OCI-LY7 (cell line): ENCODE measurements at places on chromosomes 16 and 17. TPM values are rescaled to one million over a fixed set of nuclear protein-coding genes. Genes with fewer than 3 reads are reported as not detected.

DNA sequence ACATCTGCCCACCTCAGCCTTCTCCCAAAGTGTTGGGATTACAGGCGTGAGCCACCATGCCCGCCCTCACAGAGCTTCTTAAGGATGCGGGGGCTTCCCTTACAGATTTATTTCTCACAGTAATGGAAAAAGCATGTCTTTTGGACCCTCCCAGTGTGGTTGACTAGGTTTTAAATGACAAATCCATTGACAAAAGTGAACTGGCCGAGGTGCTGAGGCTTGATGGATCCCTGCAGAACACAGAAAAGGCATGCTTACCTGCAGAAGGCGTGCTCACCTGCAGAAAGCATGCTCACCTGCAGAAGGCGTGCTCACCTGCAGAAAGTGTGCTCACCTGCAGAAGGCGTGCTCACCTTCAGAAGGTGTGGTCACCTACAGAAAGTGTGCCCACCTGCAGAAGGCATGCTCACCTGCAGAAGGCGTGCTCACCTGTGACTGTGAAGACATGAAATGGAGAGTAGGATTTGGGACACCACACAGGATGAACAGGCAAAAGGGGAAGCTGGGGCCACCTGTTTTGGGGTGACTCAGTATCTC is 15.1 kb upstream of the BBS2 start:
- DNase-seq: no peak

- DNase-seq: peak; percentile 47
These were observed 46.3 kb downstream of the SNX11 start for GRCh38 chr17:48153691-48154358.

DNA sequence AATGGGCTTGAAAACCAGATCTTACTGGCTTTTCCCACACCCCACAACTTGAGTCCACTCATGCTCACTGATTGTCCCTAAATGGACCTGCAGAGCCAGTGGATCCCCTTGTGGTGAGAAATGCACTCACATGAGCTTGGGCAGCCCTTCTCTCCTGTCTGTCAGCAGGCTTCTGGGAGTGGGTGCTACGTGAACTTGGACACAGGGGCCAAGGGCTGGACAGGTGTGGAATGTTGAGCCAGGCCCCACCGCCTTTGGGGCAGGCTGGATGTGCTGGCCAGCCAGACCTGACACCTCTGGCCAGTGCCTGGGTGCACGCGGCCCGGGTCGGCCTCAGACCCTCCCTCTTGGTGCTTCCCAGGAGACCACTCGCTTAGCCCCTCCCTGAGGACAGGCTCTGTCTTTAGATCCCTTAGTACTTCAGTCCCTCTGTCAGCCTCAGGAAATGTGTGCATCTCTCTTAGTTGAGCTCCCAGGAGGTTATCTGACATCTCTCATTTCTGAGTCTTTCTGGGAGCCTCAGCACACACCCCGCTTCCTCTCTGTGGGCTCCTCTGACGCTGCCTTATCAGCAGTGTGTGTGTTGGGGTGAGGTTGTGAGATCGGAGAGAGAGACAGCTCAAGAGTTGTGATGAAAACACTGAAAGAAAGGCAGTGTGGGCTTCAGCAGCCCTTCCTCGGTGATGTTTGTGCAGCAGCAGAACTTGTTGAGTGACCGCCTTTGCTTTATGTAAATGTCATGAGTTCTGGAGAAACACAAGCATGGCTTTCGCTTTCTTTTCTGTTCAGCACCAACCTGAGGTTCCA is 117.0 kb downstream of the RAB11FIP4 start:
- no peak for DNase-seq

LRRC37A2 gene
- 20.9 and 21.0 TPM in 2 replicates for total RNA-seq

DNA sequence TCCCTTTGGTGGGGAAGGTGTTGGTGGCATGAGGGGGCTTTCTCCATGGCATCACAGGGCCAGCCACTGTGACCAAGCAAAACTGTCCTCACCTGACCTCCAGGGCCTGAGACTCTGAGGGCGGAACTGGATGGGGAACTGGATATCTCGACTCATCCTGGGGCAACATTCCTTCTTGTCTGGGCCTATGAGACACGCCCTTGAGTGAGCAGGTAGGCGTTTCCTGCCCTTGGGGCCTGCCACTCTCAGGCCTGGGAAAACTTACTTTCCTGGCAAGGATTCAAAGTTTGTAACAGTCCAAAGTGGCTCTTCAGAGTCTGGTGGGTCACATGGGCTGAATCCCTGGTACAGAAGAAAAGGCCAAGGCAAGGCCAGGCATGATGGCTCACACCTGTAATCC is 9.6 kb downstream of the MT1X start:
- no peak for DNase-seq

DNA sequence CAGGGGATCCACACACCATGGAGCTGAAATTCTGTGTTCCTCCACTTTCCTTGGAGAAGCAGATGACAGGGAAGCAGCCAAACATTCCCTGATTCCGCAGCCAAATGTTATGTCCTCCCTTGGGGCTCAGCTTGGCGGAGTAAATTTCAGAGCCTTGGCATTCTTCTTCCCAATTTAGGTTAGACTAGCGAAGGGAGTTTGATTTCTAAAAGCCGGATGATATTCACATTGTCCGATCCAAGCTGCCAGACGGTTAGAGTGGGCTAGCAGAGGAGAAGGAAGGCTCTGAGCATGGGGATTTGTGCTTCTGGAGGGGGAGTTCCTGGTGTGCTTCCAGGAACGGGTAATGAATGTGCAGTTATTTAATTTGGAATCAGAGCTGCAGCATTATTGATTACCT is 380.4 kb upstream of the EEF2KMT start:
- DNase-seq: no peak

RAC3 gene
- total RNA-seq: 15.1 and 16.4 TPM in 2 replicates

CD79B gene
- 457 and 479 TPM in 2 replicates for total RNA-seq

RDM1 gene
- 11.0 and 16.4 TPM in 2 replicates for total RNA-seq

- no peak for DNase-seq
These were observed 105.6 kb downstream of the OR1D5 start for GRCh38 chr17:2957631-2958286.

DNA sequence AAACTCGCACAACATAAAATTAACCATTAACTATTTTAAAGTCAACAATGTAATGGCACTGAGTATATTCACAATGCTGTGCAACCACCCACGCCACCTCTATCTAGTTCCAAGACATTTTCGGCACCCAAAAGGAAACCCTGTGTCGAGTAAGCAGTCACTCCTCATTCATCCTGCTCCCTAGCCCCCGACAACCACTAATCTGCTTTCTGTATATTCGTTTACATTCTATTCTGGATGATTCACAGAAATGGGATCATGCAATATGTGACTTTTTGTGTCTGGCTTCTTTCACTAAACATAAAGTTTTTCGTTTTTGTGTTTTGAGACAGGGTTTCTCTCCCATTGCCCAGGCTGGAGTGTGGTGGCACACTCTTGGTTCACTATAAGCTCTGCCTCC is 42.2 kb upstream of the HAPSTR1 start:
- no peak for DNase-seq

- DNase-seq: peak; percentile 61
These were observed 661 bp downstream of the GIT1 start for GRCh38 chr17:29588562-29589411.

- no peak for DNase-seq
These were observed 41.9 kb downstream of the FAM20A start for GRCh38 chr17:68559316-68559715.

DNA sequence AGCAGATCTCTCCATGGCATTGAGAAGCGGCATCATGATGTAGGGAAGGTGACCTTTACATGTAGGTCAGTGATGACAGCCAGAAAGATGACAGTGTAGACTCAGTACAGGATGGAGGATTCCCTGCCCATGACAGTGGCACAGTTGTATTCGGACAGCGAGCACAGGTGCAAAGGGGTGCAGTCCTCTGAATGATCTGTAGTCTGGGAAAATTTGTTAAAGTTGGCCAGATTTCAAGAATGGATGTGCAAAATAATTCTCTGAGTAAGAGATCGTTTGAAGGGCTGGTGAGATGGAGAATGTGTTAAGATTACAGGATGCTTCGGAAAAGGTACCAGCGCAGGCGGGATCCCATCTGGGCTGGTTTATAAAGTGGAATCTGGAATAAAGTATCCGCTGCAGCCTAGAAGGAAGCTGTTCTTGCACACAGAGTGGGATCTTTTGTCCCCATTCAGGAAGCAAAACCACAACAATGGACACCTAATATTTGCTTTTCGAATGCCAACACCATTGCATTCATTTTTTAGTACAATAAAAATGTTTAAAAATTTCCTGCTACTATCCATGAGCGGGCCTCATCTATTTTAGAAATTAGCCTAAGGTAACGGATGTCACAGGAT is 101.2 kb downstream of the RPTOR start:
- DNase-seq: no peak

DNA sequence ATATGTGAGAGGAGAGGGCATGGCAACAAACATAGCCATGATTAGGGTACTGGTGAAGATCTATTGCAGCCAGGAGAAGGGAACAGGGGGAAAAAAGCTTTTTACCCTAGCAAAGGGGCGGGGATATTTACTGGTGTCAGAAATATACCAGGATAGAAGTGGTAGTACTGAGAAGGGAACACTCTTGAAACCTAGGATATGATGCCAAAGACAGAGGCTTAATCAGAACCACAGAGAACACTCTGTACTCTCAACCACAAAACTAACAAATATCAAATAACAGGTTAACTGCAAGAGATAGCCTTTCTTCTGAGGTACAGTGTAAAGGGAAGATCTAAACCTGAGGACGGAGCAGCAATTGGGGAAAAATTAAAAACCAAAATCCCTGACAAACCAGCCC is 112.2 kb downstream of the KIF2B start:
- no peak for DNase-seq

GRCh38 chr16:62755938-62756337 is 719.7 kb upstream of the CDH8 start:
- peak; percentile 1 for DNase-seq

KATNB1 gene
- 43.0 and 43.5 TPM in 2 replicates for total RNA-seq

GRCh38 chr16:24046442-24046841 is 209.7 kb upstream of the CACNG3 start:
- no peak for DNase-seq

GRCh38 chr16:4675864-4676786 is 17.2 kb upstream of the NUDT16L1 start:
- no peak for DNase-seq

KRT33A gene
- not detected in 2 replicates for total RNA-seq

GRCh38 chr17:35560703-35561102 is at the start of gene SLFN14:
Gene SLFN14 (minus strand): TSS chr17:35560819. CDS start chr17:35558062, 2,757 bp downstream.
- DNase-seq: no peak

DPEP1 gene
- total RNA-seq: not detected in 2 replicates

GRCh38 chr16:66972983-66973382 is 11.9 kb downstream of the CES3 start:
- DNase-seq: no peak

TNFRSF17 gene
- 33.6 and 38.8 TPM in 2 replicates for total RNA-seq

- no peak for DNase-seq
These were observed 11.3 kb downstream of the CX3CL1 start for GRCh38 chr16:57383276-57384247.

- DNase-seq: no peak
These were observed 14.7 kb downstream of the KCNG4 start for GRCh38 chr16:84225126-84225525.

DNA sequence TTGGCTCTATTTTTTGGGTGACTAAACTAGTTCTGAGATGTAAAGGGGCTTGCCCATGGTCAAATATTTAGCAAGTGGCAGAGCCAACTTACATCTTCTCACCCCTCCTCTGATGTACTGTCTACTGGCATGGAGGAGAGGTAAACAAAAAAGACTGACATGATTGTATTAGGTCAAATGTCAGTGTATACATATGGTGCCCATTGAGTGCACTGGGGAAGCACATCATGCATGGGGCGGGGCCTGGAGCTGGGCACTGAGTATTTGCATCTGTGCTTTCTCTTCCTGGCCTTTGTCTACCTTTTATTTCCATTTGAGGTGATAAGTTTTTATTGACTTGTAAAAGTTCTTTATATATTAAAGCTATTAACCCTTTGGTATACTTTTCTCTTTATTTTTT is 22.3 kb upstream of the POLR3E start:
- no peak for DNase-seq

DNA sequence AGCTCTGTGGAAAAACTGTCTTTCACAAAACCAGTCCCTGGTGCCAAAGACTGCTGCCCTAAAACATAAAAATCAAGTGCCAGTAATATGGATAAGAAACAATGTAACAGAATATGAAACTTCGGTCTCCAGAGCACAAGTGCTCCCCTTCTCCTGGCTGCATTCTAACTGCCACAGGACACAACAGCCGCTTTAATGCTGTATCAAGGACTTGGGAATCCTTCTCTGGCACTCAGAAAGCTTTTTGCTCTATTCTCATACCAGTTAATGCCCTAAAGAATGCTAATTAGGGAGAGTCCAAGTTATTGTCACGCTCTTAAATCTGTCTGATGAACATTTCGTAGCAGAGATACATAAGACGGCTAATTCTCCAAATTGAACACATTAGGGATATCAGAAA is 90.9 kb downstream of the PARN start:
- no peak for DNase-seq

DNA sequence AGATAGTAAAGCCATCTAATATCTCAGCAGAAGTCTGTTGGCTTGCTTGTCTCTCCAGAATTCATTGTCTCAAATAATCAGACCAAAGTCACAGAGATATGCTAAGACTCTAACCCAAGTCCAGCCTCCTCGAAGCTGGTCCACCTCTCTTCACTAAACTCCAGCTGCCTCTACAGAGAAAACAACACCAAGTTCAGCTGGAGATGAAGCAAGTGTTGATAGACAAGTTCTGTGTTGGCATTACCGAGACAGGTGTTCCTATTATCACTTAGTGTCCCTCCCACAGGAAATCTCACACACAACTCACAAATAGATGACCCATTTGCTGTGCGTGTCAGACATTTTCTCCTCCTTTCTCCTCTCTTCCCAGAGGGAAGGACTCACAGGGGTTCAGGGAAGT is 164.4 kb upstream of the ANKFN1 start:
- no peak for DNase-seq

DNA sequence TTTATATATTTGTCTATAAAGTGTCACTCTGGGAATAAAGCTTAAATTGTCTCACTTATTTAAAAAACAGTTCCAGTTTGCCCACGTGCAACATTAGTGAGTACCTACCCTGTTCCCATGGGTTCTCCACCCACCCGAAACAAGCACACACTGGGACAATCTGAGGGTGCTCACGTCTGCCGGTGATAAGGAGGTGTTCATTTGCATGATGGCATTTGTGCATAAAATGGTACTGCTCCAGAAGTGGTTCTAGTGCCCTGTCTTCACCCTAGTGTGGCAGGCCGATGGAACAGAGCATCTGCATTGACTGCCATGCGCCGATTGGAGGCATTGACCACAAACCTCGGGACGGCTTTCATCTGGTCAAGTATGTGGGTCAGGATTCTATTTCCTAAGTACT is 35.6 kb upstream of the ENDOV start:
- DNase-seq: no peak

COQ7 gene
- 21.6 and 27.3 TPM in 2 replicates for total RNA-seq
